ENCODE measurements at places on chromosomes 5 and 9.

DNA sequence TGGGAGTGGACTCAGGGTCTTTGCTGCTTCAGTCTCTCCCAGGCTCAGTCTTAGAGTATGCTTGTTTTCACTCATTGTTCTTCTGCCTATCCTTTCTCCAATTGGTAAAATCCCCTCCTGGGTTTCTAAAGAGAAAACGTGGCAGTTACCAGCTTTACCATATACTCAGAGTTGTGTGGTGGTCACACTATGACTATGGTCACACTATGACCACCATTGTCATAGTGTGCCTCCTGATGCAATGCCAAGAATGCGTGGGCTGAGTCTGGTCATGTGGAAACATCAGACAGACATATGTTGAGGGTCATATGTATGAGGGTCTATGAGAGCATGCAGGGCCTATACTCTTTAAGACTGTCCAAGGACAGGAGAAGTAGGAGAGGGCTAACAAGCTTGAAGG lies 326.5 kb upstream of the PRR16 start:
- no peak for DNase-seq

- DNase-seq, result no peak
Observed at GRCh38 chr5:140631831-140632365, 1.1 kb downstream of the CD14 start.

- DNase-seq, result no peak
Observed at GRCh38 chr5:43780586-43780985, 177.6 kb downstream of the NNT start.

- DNase-seq, result no peak
Observed at GRCh38 chr5:100186181-100186580, 349.0 kb upstream of the FAM174A start.

GRCh38 chr9:75615284-75615683 lies 275.2 kb upstream of the PCSK5 start:
- no peak for DNase-seq

DNA sequence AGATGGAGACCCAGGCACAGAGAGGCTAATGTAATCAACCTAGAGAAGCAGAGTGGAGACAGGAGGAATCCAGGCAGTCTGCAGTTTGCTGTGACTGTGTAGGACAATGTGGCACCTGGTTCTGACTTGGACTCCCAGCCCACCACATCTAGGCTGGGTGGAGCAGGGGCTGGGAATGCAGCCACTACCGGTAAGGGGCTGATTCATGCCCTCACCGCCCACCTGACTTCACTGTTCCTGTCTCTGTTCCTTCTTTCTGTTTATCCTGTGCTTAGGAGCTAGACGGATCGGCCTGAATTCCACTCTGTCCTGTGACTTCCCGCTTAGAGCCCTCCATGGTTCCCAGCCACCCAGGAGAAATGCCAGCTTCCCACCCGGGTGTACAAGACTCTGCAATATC lies 2.6 kb downstream of the PDLIM4 start:
- no peak for DNase-seq

DNA sequence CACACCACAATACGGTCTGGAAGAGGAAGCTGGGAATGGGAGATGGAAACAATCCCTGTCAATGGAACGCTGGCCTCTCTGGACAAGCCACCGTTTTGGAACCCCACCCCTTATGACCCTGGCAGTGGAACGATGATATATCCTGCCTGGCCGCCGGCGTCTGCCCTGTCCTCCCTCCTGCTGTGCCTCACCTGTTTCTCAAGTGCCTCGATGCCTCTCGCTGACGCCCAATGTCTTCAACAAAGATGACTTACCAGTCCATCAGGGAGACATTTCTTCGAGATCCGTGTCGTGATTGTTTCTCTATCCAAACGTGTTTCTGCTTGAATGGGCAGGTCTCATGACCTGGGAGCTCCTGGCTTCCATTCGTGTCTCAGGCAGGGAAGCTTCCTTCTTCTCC lies 476.5 kb downstream of the SPATA31A7 start:
- DNase-seq, result no peak

- DNase-seq, result no peak
Observed at GRCh38 chr5:52867809-52868208, 80.1 kb downstream of the ITGA1 start.

DNA sequence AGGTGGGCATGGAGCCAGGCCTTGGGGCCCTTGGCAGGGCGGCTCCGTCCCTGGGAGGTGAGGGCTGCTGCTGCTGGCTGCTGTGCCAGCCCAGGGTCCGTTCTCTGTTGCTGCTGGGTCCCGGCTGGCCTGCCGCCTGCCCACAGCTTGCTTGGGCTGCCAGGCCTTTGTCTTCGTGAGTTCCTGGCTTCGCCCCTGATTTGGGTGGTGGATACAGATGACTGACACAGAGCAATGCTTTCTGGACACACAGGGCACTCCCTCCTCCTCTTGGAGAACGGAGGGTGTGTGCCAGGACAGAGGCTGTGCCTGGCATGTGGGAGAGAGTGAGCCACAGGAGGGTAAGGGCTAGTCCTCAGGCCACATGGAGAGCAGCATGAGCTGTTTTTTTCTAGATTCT lies 166.1 kb downstream of the MACROH2A1 start:
- DNase-seq, result no peak

DNA sequence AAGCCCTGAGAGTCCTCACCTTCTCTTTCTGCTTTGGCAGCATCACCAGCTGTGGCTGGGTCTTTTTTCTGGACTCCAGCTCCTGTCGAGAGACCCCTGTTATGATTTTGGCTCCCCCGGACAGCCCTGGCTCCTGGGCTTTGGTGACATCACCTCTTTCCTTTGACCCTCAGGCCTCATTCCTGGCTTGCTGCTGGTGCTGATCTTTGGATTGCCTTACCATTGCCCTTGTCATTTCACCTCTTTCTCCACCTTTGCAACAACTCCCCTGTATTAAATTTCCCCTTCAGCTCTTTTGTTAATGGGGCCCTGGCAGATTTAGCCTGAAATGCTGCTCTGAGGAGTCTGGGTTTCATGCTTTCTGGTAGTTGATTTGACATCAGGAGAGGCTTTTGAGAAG lies 322.8 kb downstream of the ZSWIM6 start:
- DNase-seq, result no peak

DNA sequence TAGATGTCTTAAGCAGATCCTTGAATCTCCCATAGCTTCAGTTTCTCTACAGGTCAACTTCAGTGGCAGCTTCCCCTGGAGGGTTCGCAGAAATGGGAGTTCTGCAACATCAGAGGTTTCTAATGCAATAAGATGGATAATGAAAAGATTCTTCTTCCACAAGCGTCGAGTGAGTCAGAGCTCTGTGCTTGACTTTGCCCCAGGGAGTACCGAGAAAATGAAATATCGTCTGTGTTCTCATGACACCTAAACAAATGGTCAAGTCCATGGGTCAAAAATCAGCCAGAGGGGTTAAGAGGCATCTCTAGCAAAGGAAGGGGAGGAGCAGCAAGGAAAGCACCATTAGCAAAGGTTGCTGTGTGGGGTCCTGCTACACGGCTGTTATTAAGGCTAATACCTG lies 3.2 kb upstream of the ADRA1B start:
- DNase-seq, result no peak

DNA sequence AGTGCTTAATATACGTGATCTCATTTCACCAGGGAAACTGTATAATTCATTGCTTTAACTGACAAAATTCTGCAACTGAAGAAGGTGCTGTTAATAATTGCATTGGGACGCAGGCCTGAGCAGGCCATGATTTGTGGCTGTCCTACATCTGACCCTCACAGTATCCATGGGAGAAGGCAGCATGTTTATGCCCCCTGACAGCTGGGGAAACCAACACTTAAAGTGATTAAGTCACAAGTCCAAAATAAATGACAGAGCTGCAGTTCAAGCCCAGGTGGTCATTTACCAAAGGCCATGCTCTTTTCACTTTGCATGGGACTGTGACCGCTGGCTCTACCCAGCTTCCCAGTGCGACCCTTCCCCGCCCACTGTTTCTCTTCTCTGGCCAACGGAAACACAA lies 30.5 kb upstream of the KCNMB1 start:
- DNase-seq, result no peak

- no peak for DNase-seq
Observed at GRCh38 chr9:133538851-133539833, 4.6 kb downstream of the ADAMTSL2 start.

GRCh38 chr5:79237740-79238560 lies 2.0 kb downstream of the JMY start:
- DNase-seq, result no peak

DNA sequence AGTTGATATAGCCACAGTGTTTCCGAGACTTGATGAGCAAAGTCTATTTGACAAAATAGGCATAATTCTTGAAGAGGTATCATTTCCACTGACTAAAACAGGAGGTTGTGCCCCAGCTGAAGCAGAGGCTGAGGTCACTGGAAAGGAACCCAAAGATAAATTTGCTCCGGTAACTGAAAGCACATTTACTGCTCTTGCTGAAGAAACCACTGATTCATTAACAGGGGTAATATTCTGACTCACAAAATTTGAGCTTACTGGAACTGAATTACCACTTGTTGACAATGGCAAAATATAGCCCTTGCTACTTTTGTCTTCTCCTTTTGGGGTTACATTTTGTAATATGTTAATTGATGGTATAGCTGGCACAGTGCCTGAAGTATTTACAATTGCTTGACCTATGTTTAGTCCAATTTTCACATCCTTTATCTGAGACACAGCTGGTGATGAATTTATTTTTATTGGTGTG lies 30.2 kb downstream of the MLANA start:
- DNase-seq, result no peak

DNA sequence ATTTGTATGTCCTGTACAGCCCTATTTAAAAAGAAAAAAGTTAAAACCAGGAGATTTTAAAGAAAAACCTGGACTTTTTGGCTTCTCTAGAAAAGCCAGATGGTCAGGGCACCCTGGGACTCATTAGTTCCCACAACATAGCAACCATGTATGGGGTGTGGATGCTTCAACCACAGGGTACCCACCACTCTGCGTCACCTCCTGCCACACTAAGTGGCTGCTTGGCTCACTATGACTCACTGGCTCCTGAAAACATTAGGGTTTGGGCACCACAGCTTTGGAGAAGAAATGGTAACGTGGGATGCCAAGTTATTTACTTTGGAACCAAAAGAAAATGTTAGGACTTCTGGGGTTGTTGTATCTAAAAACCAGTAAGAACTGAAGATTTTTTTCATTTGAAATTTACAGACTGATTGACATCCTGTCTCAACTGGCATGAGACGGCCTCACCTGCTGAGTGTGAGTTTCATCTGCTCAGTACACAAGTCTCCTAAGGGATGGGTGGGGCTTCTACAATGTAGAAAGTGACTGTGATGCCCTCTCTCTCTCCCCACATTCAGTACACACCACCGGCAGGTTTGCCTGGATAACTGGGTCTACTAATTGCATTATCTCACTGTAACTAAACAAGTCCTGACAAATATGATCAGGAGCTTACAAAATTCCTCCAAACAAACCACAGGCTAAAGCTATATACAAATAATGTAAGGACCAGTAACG lies 103.9 kb downstream of the ESM1 start:
- no peak for DNase-seq

- DNase-seq, result no peak
Observed at GRCh38 chr5:58294598-58295305, 165.1 kb downstream of the PLK2 start.
